Ovary (tissue), 10 donors: ENCODE measurements at places on chromosomes 1 and 21.

DNA sequence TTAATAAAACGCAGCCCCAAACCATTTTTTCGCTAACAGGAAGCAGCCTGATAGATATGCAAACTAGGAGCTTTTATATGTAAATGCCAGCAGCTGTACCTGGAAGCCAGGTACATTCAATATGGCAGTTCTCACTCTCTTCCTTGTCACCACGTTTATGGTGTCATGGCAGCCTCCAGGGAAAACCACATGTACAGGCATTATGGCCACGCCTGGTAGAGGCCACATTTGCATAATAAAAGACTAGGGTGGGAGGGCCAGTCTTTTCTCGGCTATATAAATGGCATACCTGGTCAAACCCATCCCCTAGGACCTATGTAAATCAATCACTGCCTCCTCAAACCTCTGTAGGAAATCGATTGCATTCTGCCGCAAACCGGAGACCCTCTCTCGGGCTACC is 247.5 kb downstream of the NEGR1 start:
- DNase-seq: no peak

GRCh38 chr1:59333626-59334277 is 36.9 kb downstream of the FGGY start:
- no peak for DNase-seq

- DNase-seq: no peak
These were observed 36.2 kb upstream of the FHAD1 start for GRCh38 chr1:15210651-15211375.

- no peak for DNase-seq
These were observed 18.6 kb upstream of the POU2F1 start for GRCh38 chr1:167202049-167202448.

DNA sequence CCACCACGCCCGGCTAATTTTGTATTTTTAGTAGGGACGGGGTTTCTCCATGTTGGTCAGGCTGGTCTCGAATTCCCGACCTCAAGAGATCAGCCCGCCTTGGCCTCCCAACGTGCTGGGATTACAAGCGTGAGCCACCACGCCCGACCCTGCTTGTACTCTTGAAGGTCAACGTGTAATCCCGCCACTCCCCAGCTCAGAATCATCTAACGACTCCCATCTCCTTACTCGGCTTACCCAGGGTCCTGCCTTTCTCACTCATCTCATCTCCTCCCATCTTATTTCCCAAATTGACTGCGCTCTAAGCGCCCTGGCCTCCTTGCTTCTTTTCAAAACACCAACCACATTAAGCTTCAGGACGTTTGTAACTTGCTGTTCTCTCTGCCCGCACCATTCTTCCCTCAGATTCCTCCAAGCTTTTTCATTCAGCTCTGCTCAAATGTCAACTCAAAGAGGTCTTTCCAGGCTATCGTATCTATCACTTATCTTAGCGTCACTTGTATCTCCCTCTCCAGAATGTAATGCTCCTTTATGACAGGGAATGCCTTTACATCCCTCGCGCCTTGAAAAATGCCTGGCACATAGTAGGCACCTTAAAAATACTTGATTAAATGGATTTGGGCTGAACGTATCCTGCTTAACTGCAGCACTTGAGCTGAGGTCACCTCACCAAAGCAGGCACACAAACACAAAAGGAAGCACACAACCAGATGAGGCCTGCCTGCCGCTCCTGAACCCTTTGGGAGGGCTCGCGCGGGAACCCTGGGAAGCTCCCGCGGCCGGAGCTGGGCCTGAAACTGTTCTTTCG is 1.4 kb upstream of the USP1 start:
- DNase-seq: peak; percentile 49

DNA sequence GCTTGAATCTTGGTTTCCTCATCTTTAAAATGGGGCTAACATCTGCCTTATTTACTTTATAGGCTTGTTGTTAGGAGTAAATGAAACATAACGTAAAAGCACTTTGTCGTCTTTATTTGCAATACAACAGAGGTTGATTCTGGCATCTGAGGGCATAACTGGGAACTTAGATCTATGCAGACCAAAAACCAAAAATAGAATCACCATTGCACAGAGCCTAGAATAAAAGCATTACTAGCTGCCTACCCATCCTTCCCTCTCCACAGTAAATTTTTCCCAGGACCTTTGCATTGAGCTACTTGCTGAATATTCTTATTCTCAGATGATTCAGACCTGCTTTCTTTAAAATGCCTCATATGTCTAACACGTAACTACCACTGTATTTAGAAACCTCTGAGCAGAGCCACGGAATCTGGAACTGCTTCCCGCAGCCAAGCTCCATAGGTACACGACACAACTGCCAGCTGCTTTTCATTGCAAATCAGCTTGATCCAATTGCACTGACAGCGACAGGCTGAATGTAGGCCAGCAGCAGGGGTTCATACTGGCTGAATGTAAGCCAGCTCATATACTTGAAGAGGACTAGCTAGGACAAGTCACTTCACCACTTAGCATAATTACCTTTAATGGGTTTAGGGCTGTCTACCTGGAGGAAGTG is 33.2 kb upstream of the SERBP1 start:
- DNase-seq: no peak
